ENCODE measurements at places on chromosomes 1 and 21.

DNA sequence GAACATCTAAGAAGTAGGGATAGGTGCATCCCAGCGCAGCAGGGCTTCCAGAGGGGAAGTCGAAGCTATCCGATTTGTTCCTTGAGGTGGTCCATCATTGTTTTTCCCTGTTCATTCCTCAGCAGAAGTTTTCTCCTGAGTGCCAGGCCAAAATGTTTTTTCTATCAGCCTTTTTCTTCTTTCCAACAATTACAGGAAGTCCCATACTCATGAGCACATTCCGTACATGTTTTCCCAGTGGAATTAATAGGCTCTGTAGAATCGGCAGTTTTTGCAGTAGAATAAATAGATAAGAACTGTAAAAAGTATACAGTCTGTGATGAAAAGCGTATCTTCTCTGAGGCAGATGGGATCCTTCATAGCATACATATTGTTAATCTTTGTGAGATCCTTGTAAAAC lies 24.8 kb downstream of the CD101 start:
- DNase-seq = no peak

DNA sequence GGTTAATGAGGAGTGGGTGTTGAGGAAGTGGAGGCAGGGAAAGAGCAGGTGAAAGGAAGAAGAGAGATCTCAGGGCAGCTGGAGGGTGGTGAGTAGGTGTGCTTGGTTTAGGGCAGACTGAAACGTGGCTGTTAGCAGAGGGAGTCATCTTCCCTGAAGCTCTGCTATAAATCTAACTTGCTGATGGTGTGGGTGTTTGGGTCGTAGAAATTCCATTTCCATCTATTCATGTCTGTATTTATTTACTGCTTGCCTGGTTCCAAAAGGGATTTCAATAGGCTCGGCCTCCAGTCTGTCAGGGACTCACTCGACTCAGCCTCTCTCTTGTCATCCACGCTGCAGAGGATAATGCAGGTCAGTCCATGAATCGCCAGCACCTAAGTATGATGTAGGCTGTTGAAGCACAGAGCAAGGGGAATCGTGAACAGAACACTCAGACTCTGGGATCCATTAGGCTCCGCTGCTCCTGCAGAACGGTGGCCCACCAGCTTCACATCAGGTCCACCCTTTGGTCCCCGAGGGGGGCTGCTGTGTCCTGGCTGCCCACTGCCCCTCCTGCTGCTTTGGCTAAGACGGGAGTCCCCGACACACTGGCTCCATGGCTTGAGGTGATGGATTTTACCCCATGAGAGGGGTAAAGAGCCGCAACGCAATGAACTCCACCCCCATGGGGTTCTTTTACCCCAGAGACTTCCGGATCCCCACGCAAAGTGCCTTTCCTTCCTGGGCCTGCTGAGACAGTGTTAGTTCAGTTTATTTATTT lies 156.2 kb downstream of the RHOU start:
- no peak for DNase-seq

DNA sequence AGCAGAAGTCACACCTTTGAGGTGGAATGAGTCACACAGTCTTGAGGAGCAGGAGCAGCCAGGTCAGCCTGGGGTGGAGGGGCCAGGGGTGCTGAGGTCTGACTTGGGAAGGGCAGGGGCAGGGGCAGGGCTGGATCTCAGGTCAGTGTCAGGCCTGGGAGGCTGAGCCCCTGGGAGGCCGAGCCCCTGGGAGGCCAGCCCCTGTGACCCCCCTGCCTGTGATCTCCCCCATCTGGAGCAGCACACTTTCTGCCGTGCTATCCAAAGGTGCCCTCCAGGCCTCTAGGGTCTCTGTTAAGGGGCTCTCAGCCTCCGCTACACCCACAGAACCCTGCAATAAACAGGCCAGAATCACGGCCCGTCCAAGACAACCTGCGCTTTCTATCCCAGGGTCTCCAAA lies 36.9 kb upstream of the AJAP1 start:
- DNase-seq = no peak

- no peak for DNase-seq
These were observed 9.3 kb upstream of the SERBP1 start for GRCh38 chr1:67439277-67440029.

GRCh38 chr1:1430992-1431844 lies 4.3 kb upstream of the VWA1 start:
- no peak for DNase-seq

GRCh38 chr1:171206204-171206977 lies 21.3 kb downstream of the FMO2 start:
- no peak for DNase-seq

- no peak for DNase-seq
These were observed 246.7 kb upstream of the NFIA start for GRCh38 chr1:60835649-60836048.

GRCh38 chr1:89757532-89757931 lies 63.3 kb upstream of the LRRC8D start:
- no peak for DNase-seq

GRCh38 chr1:115949156-115949555 lies 27.2 kb upstream of the SLC22A15 start:
- no peak for DNase-seq

- no peak for DNase-seq
These were observed 143.7 kb downstream of the DNM3 start for GRCh38 chr1:171984850-171985485.

GRCh38 chr1:110118636-110119396 lies 6.6 kb downstream of the UBL4B start:
- no peak for DNase-seq

DNA sequence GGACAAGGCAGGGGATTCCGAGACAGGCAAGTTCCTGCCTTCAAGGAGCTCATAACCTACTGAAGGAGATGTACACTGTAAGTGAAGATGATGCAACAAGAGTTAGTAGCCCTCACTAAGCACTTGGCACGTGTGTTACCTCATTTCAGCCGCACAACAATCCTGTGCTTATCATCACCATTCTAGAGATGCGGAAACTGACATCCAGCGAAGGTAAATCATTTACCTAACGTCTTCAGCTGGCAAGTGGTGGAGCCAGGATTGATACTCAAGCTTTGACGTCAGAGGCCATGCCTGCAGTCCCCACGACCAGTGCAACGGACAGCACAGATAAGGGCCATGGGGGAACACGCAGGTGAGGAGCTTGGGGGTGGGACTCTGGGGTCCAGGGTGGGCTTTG lies 2.9 kb upstream of the UBXN10 start:
- no peak for DNase-seq

DNA sequence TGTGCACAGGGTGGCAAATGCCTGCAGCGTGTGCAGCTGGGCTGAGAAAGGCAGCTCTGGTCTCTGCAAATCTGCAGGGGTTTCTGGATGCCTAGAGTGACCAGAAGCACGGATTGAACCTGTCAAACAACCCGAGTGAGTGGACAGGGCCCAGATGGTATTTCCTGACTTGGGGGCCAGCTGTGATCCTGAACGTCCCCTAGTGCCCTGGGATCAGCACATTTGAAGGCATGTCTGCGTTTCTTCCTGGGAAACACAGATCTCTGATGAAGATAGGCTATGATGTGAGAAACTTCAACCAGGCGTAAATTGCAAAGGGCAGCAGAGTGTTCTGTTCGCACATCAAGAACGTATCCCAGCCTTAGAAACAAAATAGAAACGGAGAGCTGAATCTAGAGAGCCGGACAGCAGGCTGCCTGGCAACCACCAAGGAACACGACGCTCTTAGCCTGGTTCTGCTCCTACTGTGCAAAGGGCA lies 163.1 kb downstream of the KCNJ6 start:
- DNase-seq = no peak

- DNase-seq = no peak
These were observed 143.9 kb upstream of the JUN start for GRCh38 chr1:58927722-58928085.

Data from HFF-Myc (cell line).